Stomach (tissue), 19 donors: ENCODE measurements at places on chromosomes 3 and 15. TPM values are rescaled to one million over a fixed set of nuclear protein-coding genes. Genes with fewer than 3 reads are reported as not detected.

GRCh38 chr3:8987645-8988383 lies 24.5 kb upstream of the RAD18 start:
- DNase-seq = peak; percentile 88
- H3K27ac ChIP-seq = no peak overlapping the region
- H3K36me3 ChIP-seq = peaks cover 3% of the 10 kb centered on the region
- H3K4me3 ChIP-seq = no peak overlapping the region
- no peaks in the 10 kb centered on the region for H3K27me3 ChIP-seq

DNA sequence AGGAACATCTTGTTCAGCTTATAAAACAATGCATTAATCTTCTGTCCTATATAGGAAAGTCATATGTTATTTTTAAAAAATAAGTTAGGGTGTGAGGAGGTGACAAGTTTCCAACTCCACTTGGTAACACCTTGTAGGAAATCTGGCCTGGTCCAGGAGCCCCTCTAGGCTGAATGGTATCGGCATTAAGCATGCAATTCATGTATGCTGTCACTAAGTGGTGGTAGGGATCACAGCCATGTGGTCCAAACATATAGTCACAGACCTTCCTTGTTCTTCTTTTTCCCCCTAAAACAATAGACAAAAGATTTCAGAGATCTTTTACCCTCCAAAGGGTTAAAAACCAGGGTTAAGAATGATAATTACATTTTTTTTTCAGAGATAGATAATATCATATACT lies 4.2 kb upstream of the APBA2 start:
- H3K27me3 ChIP-seq = peaks cover 25% of the 10 kb centered on the region
- no peak overlapping the region for H3K27ac ChIP-seq
- H3K36me3 ChIP-seq = no peaks in the 10 kb centered on the region

GRCh38 chr3:147356909-147357900 lies 49.1 kb downstream of the ZIC4 start:
- H3K4me1 ChIP-seq = no peaks in the 10 kb centered on the region
- peaks cover 84% of the 10 kb centered on the region for H3K27me3 ChIP-seq
- no peak overlapping the region for H3K27ac ChIP-seq
- no peak overlapping the region for H3K4me3 ChIP-seq
- H3K36me3 ChIP-seq = no peaks in the 10 kb centered on the region
- DNase-seq = no peak

- no peaks in the 10 kb centered on the region for H3K27me3 ChIP-seq
- H3K4me3 ChIP-seq = no peak overlapping the region
- no peaks in the 10 kb centered on the region for H3K36me3 ChIP-seq
- no peak for DNase-seq
- H3K4me1 ChIP-seq = peaks cover 8% of the 10 kb centered on the region
Observed at GRCh38 chr3:73298243-73299183, 237.1 kb downstream of the EBLN2 start.

DNA sequence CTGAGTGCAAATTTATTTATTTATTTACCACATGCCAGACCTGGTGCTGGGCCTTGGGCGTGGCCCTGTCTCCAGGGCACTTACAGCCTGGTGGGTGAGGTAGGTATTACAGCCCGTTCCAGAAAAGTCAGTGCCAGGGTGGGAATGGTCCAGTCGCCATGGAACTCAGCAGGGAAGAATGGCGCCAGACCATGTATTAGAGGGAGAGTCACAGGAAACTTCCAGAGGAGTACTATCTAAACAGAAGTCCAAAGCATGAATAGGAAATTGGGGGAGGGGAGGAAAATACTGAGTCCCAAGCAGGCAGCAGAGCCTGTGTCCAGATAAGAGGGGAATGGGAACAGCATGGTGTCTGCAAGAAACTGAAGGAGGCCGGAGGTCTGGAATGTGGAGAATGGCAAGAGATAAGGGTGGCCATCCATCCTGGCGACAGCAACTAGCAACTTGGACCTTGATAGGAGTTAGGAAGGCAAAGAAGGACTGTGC lies 27.0 kb downstream of the SH3BP5 start:
- H3K4me3 ChIP-seq = no peak overlapping the region
- H3K27ac ChIP-seq = no peak overlapping the region
- peaks cover 9% of the 10 kb centered on the region for H3K4me1 ChIP-seq
- no peaks in the 10 kb centered on the region for H3K27me3 ChIP-seq

GRCh38 chr3:134186391-134186790 lies 64.3 kb downstream of the RYK start:
- peaks cover 34% of the 10 kb centered on the region for H3K36me3 ChIP-seq
- no peak overlapping the region for H3K27ac ChIP-seq
- no peaks in the 10 kb centered on the region for H3K27me3 ChIP-seq
- no peak for DNase-seq
- no peaks in the 10 kb centered on the region for H3K4me1 ChIP-seq
- no peak overlapping the region for H3K4me3 ChIP-seq

DNA sequence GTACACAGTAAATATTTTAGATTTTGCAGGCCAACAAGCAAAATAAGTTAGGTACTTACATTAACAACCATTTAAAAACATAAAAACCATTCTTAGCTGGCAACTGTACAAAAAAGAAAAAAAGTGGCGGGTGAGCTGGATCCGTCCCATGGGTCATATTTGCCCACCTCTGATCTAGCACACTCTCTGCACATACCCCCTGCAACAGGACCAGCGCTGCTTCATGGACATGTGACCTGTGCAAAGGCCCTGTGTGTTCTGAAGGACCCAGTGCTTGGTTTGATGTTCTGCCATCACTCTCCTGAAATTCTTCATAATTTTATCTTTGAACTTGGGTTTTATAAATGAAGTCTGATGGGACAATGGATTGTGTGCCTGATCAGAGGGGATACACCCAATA lies 72.5 kb upstream of the ACAN start:
- H3K4me1 ChIP-seq = no peaks in the 10 kb centered on the region
- no peak overlapping the region for H3K4me3 ChIP-seq
- H3K36me3 ChIP-seq = no peaks in the 10 kb centered on the region
- H3K27ac ChIP-seq = no peak overlapping the region

DNA sequence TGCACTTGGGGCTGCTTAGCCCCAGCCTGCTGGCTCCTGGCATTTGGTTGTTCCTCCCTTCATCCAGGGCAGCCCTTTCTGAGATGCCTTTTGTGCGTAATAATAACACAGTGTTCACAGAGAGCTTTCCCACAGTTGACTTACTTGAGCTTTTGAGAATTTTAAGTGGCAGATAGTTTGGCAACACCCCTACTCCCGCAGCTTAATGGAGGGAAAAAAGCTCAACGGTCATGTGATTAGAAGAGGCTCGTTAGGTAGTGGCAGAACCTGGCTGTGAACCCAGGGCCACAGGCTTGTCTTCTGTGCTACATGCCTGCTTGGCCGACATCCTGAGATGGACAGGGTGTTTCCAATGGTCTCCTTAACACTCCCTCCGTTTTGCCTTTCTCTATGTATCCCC lies 4.7 kb downstream of the KBTBD13 start:
- H3K4me3 ChIP-seq = no peak overlapping the region
- H3K27ac ChIP-seq = no peak overlapping the region
- H3K4me1 ChIP-seq = peaks cover 18% of the 10 kb centered on the region

- peaks cover 47% of the 10 kb centered on the region for H3K4me1 ChIP-seq
- H3K27me3 ChIP-seq = no peaks in the 10 kb centered on the region
- peak overlapping the region; percentile 13 for H3K27ac ChIP-seq
- no peak overlapping the region for H3K4me3 ChIP-seq
- DNase-seq = peak; percentile 81
- no peaks in the 10 kb centered on the region for H3K36me3 ChIP-seq
Observed at GRCh38 chr3:151227807-151228665, 25.0 kb upstream of the GPR171 start.

GRCh38 chr3:124657138-124657537 lies 73.1 kb upstream of the UMPS start:
- no peaks in the 10 kb centered on the region for H3K27me3 ChIP-seq
- H3K36me3 ChIP-seq = peaks cover 99% of the 10 kb centered on the region
- no peaks in the 10 kb centered on the region for H3K4me1 ChIP-seq
- H3K4me3 ChIP-seq = no peak overlapping the region

DNA sequence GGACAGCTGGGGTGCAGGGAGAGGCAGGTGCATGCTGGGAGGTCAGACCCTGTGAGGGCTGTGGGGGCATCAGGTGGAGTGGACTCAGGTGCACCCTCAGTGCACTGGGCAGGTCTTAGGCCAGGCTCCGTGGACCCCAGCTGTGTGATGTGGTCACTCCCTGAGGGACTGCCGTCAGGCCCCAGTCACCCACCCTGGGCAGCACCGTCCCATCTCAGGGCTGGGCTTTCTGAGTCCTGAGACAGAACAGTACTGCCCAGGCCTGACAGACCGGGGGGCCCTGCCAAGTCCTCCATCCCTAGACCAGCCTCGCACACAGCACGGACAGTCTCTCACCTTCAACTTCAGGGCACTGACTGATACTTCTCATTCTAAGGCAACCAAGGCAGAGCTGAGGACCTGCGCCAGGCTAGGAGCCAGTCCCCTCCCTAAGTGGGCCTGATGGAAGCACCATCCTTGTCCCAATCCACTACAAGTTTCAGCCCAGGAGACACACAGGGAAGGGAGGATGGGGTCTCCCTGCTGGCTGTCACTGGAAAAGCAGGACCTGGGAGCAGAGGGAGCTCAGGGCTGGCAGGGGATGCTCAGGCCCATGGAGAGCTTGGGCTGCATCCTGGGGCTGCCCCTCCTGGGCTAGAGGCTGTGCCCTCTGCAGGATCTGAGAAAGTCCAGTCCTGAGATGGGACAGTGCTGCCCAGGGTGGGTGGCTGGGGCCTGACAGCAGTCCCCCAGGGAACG lies 86.3 kb downstream of the LMLN start:
- H3K4me3 ChIP-seq = no peak overlapping the region
- no peaks in the 10 kb centered on the region for H3K27me3 ChIP-seq
- DNase-seq = no peak
- H3K4me1 ChIP-seq = no peaks in the 10 kb centered on the region
- no peaks in the 10 kb centered on the region for H3K36me3 ChIP-seq

- peaks cover 37% of the 10 kb centered on the region for H3K4me1 ChIP-seq
- no peaks in the 10 kb centered on the region for H3K36me3 ChIP-seq
- H3K27ac ChIP-seq = peak overlapping the region; percentile 6
Observed at GRCh38 chr3:184746131-184747120, 34.6 kb upstream of the MAGEF1 start.

GRCh38 chr3:15616053-15616452 lies 14.5 kb downstream of the BTD start:
- no peak overlapping the region for H3K27ac ChIP-seq
- no peak overlapping the region for H3K4me3 ChIP-seq
- H3K27me3 ChIP-seq = no peaks in the 10 kb centered on the region
- DNase-seq = no peak

GRCh38 chr3:128606094-128606493 lies 44.5 kb downstream of the RPN1 start:
- H3K36me3 ChIP-seq = no peaks in the 10 kb centered on the region
- no peak overlapping the region for H3K4me3 ChIP-seq
- H3K27ac ChIP-seq = no peak overlapping the region
- no peaks in the 10 kb centered on the region for H3K27me3 ChIP-seq

DNA sequence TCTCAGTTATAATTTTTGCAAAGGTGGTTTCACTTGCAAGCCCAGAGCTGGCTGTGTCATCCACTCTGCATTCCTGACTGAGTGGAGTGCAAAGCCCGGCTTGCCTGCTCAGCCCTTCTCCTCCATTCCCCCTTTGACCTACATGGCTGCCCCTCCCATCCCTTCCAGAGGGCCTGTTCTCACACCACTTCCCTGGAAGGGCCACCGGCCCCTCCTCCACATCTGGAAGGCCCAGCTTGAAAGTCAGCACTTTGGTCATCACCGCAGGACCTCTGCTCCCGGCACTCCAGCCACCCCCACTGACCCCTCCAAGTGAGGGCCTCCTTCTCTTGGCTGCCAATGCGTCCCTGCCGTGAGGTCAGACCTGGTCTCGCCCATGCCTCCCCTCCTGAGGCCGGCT lies 74.1 kb upstream of the RNF7 start:
- no peaks in the 10 kb centered on the region for H3K36me3 ChIP-seq
- H3K27me3 ChIP-seq = peaks cover 11% of the 10 kb centered on the region
- peak; percentile 55 for DNase-seq
- H3K4me3 ChIP-seq = no peak overlapping the region
- peaks cover 17% of the 10 kb centered on the region for H3K4me1 ChIP-seq

DNA sequence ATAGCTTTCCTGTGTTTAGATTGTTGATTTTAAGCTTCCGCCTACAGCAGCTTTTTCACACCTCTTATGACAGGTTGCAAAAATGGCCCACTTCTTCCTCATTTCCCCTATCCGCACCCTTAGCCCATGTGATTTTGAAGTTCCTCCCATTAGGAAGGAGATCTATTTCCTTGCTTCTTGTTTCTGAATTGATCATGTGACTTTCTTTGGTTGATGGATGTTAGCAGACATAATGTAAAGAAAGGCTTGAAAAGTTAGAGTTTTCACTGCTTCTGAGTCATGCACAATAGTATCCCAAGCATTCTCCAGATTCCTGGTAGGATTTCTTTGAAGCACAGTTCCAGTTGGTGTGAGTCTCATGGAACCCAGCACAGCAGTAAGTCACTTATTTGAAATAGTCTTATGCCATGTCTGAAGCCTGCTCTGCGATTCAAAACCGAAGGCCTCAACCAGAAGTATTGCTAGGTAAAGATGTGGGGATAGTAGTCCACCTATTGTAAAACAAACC lies 76.6 kb downstream of the EDEM1 start:
- DNase-seq = no peak
- H3K27me3 ChIP-seq = no peaks in the 10 kb centered on the region
- H3K27ac ChIP-seq = no peak overlapping the region
- no peak overlapping the region for H3K4me3 ChIP-seq

DNA sequence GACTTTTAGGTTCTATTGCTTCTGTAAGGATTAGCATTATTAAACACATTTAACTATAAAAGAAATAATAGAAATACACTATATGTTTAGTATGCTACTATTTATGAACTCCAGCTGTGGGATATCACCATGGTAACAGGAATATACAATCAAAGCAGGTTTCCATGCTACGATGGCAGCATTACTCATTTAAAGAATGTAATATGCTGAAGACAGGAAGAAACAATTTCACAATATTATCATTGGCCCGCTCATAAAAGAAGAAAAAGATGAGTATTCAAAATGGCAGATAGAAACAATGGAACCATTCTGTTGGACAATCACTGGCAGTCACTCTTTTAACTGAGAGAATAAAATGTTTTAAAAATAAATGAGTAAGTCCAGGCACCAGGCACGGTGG lies 153.4 kb downstream of the CBLB start:
- no peak overlapping the region for H3K4me3 ChIP-seq
- H3K4me1 ChIP-seq = no peaks in the 10 kb centered on the region
- DNase-seq = peak; percentile 16

The GOLGA6A gene
- not detected for total RNA-seq

The SKOR1 gene
- 0.14 TPM for total RNA-seq

The ZKSCAN7 gene
- 5.8 TPM for total RNA-seq

The HGD gene
- total RNA-seq = 44.8 TPM

The SEMA3B gene
- 126 TPM for total RNA-seq
